ENCODE measurements at places on chromosomes 7 and 10.

DNA sequence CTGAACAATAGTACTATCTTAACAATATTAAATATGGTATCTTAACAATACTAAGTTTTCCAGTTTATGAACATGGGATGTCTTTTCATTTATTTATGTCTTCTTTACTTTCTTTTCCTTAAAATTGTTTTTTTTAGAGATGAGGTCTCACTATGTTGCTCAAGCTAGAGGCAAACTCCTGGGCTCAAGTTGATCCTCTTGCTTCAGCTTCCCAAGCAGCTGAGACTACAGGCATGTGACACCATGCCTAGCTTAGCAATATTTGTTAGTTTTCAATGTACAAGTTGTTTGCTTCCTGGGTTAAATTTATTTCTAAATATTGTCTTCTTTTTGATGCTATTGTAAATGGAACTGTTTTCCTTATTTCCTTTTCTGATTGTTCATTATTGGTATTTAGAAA, 16.9 kb downstream of the CDH23 start:
- no peak for DNase-seq

GRCh38 chr7:156105337-156106106, 293.3 kb upstream of the SHH start:
- no peak for DNase-seq

DNA sequence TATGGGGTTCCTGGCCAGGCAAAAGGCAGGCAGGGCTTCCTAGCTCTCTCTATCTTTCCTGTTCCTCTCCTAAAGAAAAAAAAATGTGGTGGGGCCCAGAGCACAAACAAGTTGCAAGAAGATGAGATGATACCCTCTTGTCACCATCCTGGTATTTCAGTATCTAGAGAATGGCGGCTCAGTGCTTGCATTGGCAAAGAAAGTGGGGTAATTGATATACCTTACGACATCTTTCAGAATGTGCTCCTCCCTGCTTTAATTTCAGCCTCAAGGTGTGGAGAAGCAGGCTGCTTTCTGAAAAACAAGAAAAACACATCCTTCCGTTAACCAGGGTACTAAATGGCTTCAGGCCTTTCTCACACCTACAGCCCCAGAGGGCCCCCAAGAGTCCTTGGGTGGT, 34.5 kb upstream of the CUX1 start:
- no peak for DNase-seq

DNA sequence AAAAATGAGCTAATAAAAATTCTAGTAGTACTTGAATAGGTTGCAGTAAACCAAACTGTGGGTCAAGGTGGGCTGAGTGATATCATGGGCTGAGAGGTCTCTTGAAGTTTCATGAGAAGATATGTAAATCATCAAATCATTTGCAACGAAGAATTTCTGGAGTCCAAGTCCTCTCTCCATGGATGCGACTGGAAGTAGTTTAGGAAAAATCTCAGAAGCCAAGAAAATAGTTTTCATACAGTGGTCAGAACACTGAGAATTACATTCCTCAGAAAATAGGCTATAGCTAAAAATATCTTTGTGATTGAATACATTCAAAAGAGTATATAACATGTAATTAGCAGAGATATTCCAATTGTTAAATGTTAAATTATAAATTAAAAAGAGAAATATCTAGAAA, 3.6 kb upstream of the IFIT1 start:
- DNase-seq, result no peak

DNA sequence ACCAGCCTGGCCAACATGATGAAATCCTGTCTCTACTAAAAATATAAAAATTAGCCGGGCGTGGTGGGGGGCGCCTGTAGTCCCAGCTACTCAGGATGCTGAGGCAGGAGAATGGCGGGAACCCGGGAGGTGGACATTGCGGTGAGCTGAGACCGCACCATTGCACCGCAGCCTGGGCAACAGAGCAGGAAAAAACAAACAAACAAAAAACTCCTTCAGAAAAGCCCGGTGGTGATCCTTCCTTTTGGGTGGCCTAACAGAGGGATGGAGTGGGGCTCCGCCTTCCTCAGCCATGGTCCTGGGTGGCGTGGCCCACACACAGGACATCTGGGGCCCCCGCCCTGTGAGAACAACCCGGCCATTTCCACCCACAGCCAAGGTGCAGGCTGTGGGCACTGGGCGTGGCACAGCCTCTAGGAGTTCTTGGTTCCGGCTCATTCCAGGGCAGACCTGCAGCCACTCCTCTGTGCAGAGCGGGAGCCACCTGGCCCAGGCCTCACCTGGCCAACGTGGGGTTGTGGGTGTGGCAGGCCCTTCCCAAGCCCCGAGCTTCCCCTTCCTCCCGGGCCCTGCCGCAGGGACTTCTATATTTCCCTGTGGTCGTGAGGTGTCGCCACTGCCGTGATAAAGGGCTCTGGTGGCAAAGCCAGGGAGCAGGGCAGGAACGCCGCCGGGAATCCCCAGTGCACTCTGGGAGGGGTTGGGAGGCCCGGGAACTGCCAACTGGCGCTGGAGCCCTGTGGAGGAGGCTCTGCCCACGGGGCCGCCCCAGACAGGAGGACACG, 37.6 kb downstream of the GET4 start:
- DNase-seq, result no peak

DNA sequence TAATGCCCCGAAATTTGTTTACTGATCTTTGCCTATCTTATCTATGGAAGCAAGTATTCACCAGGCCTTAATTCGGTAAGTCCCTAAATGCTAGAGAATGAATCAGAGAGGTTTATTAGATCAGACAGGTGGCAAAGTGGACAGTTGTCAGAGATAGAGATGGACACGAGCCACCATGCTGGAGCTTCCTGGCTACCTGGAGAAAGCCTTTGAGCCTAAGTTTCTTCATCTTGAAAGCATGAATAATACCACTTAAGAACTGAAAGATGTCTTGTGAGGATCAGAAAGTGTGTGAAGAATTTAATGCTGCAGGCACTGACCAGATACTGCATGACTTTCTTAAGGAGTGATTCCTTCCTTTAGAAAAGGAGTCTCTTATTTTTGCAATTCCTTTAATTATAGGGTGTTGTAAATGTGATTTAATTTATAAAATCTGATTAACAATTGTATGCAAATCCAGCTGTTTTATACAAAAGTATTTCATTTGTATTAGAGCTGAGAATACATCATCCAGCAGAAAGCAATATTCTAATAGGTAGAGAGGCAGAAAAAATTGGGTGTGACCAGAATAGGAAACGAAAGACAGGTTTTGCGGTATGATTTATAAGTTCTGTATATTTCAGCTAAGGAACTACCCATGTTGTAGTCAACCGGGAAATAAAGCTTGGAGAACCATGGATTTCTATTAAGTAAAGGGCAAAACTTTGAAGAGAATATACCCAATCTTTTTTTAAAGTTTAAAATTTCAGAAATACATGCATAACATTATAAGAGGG, 82.7 kb downstream of the SMURF1 start:
- no peak for DNase-seq

DNA sequence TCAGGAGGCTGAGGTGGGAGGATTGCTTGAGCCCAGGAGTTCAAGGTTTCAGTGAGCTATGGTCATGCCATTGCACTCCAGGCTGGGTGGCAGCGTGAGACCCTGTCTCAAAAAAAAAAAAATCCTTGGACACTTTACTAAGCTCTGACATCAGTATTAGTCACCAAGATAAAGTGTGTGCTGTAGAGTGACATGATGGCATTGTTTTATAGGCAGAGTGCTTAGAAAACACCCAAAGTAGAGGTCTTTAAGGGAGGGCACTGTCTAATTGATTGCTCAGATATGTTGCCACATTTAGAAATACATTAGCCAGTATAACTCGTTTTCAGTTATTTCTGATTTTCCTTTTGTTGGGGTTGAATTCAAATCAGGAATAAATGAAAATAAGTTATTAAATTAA, 235.9 kb downstream of the REEP3 start:
- no peak for DNase-seq

DNA sequence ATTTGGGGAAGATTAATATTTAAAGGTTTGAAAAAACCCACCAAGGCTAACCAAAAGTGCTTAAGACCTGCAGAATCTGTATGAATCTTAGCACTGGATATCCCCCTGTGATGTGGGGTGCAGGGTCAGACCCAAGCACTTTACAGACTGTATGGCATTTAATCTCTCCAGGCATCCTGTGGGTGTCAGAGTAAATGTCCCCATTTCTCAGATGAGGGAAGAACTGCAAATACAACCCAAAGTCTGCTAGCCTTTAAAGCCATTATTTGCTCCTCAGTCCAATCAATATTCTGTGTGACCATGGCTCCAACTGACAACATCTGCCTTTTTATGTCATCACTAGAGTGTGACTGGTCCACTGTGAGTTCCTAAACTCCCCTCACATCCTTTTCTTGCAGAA, 10.0 kb upstream of the MBL2 start:
- no peak for DNase-seq

GRCh38 chr7:117186218-117187010, 136.4 kb downstream of the WNT2 start:
- no peak for DNase-seq

DNA sequence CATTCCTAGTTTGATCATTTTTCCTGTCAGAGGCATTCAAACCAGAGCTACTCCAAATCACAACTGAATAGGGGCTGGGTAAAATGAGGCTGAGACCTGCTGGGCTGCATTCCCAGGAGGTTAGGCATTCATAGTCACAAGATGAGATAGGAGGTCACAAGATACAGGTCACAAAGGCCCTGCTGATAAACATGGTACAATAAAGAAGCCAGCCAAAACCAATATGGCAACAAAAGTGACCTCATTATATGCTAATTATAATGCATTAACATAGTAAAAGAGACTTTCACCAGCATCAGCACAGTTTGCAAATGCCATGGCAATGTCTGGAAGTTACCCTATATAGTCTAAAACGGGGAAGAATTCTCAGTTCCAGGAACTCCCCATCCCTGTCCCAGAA, 37.3 kb downstream of the TWIST1 start:
- DNase-seq, result no peak

- DNase-seq, result no peak
Observed at GRCh38 chr7:4818000-4818794, 42.8 kb downstream of the AP5Z1 start.

DNA sequence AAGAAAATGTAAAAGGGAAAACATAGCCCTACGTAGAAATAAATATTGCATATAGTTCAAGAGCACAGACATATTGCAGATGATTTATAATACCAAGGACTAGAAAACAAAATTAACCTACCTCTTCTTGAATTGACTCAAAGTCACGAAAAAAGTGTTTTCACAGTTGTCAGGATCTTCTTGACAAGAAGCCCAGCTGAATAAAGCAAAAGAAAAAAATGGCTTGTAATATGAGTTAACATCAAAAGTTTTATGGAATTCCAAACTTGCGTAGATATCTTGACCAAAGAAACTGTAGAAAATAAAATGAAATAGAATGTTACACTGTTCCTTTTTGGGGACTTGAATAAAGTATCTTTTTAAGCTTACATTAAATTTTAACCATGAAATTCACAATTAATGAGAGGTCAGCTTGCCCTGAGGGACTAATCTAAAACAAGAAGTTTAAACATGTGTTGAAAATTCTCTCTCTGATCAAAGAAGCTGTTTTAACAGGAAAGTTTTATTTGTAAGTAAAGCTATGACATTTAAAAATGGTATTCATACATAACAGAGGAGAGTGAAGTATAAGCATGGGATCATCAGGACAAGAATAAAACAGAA, 133.1 kb upstream of the SEMA3C start:
- no peak for DNase-seq

GRCh38 chr7:20107582-20107981, 109.6 kb downstream of the MACC1 start:
- no peak for DNase-seq

DNA sequence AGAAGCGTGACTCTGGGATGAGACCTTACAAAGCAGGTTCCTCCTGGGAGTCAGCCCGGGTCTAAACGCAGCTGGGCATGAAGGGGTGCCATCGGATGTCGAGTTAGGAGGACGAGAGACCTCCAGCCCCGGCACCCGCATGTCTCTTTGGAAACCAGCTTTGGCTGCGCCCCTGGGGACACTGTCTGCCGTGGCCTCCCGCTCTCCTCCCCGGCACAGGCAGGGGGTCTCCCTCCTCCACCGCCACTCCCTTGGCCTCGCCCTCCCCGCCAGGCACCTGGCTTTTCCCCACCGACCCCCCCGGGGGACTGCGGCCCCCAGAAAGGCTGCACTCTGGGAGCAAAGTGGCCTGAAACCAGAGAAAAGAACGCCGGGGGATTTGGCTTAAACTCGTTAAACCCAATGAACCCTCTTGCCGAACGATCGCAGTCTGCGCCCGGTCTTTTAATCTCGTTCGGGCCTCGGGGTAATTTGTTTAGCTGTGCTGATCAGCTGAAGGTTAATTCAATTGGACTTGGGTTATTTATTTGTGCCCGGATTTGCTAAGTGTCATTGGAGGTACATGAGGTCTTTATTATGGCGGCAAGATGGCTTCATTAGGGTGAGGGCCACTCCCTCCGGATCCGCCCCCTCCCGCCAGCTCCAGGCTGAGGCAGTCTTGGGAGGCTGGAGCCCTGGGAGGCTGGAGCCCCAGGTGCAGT, 16.4 kb upstream of the PSMG3 start:
- DNase-seq, result no peak

DNA sequence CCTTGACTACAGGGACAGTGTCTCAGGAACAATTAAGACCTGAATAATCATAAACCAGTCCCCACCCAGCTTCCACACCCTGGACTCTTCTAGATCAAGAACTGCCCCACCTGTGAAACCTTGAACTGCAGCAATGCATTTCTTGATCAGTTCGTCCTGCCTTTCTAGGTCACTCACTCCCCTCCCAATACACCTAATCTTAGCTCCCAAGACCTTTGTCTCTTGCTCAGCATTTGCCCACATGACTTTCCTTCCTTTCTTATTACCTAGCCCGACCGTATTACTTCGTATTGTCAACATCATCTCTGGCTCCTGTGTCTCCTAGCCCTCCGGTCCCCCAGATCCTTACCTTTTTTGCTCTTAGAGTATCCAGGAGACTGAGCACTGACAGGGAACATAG, 5.5 kb upstream of the NAMPT start:
- no peak for DNase-seq

- DNase-seq, result no peak
Observed at GRCh38 chr10:122263971-122264370, 7.1 kb upstream of the BTBD16 start.

DNA sequence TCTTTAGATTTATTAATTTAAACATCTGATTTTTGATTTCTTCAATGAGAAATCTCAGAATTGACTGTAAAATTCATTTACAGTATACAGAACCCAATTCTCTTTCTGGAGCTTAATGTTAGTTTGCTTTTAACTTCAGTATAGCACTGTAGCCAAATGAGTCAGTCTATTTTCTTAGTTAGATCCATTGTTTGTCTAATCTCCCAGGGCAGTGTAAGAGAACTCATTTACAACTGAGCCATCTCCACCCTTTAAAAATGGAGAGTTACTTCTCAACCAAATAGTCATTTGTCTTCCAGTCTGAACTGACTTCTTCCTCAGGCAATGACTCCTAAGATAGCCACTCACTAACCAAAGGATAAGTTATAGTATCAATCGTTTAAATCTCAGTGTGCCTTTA, 3.0 kb upstream of the WNT2 start:
- DNase-seq, result no peak

DNA sequence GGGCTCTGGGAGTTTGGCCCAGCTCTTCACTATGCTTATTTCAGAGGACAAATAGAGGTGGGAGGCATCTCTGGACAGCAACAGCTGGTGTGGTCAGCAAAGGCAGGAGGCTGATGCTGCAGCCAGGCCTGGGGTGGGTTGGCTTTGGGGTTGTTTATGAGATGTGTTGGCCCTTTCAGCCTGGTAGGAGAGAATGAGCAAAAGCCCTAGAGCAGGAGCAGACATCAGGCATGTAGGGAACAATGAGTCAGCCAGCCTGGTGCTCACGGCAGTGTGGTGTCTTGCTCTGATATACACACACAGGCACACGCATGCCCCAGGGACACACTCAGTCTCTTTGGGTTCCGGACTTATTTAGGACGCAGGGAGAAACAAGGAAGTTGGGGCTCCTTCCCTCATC, 157.1 kb downstream of the PRKCQ start:
- DNase-seq, result no peak
